ENCODE measurements at places on chromosomes 2 and 18.
A peak's percentile ranks its signal among the peaks of the same experiment; 100 is the strongest.

DNA sequence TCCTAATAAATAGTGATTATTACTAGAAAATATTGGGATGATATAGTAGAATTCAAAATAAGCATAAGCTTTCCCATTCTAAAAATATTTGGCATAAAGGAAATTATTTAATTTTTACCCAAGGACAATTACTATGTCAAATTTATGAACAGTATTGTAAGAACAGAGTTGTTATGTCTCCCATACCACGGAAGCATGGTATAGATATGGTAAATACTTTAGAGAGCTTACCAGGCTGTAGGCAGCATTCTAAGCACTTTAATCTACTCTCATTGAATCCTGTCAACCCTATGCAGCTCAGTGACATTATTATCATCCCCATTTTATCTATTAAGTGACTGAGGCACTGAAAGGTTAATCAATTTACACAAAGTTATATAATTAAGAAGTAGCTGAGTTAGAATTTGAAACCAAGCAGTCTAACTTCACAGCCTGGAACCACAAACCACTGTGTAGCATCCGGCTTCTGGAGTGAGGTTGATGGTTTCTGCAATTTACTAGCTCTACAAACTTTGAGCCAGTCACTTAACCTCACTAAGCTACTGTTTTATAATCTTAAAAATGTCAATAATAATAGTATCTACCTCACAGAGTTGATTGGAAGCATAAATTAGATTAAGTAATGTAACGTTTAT, 323.7 kb downstream of the ARHGAP15 start:
- peak; percentile 54 for DNase-seq

DNA sequence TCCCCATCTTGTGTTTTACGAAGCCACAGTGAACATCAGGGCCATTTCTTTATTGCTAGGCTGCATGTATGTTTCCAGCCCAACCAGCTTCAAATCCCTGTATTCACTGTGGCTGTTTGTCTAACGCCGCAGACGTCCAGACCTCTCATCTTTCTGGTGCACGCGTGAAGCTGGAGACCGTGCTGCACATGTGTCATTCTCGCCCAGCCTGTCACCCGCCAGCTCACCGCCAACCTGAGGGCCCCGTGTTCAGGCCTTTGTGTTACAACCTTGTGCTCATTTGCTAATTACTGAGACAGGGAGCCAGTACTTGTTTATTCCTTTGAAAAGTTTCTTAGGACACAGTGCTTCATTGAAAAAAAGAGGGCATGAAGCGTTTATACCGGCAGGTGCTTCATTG, 21.4 kb downstream of the SALL3 start:
- no peak for DNase-seq

GRCh38 chr2:67579216-67579615, 182.1 kb downstream of the ETAA1 start:
- DNase-seq: no peak

DNA sequence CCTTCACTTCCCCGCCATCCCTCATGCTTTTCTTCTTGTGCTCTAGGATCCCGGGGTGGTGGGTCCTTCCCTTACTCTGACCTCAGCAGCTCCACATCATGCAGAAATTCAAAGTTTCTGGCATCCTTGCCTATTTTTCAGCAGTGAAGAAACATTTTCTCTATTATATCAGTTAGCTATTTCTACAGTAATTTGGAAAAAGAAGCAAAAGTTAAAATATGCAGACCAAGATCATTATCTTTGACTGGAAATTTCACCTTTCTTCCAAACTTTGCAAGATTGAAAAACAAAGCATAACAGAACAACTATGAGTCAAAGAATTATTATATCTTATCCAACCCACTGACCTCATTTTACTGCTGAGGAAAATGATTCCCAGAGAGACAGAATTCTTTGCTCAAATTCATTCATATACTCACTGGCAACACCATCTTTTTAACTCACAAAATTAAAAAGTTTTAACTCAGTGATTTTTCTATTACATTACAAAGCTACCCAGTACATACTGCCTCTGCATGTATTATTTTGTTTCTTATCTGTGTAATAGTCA, 40.5 kb downstream of the ANTXR1 start:
- DNase-seq: no peak

GRCh38 chr18:34767601-34768027, 57.5 kb downstream of the DTNA start:
- DNase-seq: no peak

GRCh38 chr2:8248623-8248957, 433.3 kb upstream of the ID2 start:
- DNase-seq: no peak

DNA sequence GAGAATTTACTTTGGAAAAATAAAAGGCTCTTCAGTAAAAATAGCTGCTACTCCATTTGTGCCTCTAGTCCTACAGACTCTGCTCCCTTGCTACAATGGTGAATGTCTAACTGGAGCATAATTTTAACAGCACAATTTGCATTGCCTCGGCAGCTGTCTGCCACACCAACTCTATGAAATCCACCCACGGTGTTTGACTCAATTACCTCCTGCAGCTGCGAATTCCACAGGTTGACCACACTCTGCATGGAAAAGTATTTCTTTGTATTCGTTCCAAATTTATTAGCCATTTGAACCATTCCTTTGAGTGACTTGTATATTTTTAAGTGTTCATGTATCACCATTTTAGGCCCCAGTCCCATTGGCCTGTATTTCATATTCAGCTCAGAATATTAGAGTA, 182.1 kb upstream of the CCDC68 start:
- no peak for DNase-seq

All from T-helper 1 cell (primary cell).